ENCODE measurements at places on chromosomes 7 and 10.

- DNase-seq, result no peak
Measured at GRCh38 chr10:33453081-33454025, 118.9 kb upstream of the NRP1 start.

GRCh38 chr10:13632884-13633440 lies 46.2 kb downstream of the PRPF18 start:
- DNase-seq, result no peak

DNA sequence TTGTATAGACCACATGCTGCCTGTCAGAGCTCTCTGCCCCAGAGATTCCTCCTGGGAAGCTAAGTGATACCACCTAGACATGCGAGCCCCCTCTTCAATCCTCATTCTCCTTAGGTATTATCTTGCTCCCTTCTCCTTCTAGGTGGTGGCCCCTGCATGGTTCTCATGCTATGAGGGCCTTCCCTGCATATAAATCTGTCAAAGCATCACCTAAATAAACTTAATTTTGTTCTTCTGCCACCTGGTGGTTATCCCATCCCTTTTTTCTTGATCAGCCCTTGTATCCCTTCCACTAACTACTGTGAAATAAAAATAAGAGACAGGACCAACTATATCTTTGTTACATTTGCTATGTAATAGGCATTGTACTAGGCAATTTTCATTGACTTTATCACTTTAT lies 242.1 kb downstream of the CDC14C start:
- DNase-seq, result no peak

GRCh38 chr7:122329145-122329802 lies 24.7 kb upstream of the FEZF1 start:
- DNase-seq, result no peak

DNA sequence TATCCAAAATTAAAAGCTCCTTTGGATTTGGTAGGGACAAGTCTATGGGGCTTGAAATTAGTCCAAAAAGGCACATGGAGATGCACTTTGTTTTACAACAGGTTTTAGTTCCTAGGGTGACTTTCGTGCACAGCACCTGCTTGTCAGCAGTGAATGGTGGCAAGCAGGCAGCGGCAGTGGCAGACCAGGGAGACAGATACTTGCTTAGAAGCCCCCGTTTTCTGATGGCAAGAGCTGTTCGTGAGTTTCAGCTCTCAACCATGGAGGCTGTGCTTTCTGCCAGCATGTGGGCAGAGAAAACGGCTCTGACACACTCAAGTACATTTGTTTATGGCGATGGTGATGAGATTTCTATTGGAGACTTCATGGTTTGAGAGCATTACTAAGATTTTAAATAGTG lies 61.7 kb upstream of the SHH start:
- DNase-seq, result no peak

- no peak for DNase-seq
Measured at GRCh38 chr7:66379542-66380160, 174.5 kb downstream of the TPST1 start.

- DNase-seq, result no peak
Measured at GRCh38 chr10:102413806-102414561, 4.6 kb downstream of the PSD start.

GRCh38 chr10:5888843-5889623 lies 660 bp downstream of the ANKRD16 start:
- DNase-seq, result no peak

DNA sequence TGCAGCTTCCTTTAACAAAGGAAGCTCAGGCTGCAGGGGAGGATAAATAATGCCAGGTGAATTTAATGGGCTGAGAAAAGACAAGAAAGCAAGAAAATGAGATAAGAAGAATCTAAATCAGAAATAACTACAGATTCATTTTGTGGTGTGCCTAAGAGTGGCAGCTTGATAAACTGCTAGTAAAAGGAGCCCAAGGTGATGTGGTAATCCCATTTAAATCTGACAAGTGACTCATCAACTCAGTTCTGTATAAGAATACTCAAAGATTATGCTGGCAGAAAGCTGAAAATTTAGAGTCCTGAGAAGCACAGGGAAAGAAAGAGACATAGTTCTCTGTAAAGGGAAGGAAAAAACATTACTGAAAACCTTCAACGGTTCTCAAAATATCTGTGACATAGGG lies 109.4 kb upstream of the PDE1C start:
- no peak for DNase-seq

DNA sequence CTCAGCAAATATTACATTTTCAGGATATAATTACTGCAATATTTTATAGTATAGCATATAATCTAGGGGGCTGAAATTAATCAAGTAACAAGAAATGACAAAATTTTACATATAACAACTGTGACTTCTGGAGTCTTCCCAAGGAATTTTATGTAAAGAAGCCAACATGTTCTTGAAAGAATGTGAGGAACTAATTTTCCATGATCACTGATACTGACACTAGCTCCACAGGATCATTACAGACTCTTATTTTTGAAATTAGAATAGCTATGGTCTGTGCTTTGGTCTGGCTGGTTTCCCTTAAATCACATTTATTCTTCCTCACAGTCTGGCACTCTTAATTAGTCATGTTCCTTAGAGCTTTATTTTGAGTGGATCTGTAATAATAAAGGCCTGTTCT lies 267.7 kb upstream of the SEMA3A start:
- no peak for DNase-seq

GRCh38 chr10:79103585-79103984 lies 34.8 kb downstream of the ZMIZ1 start:
- DNase-seq, result no peak

DNA sequence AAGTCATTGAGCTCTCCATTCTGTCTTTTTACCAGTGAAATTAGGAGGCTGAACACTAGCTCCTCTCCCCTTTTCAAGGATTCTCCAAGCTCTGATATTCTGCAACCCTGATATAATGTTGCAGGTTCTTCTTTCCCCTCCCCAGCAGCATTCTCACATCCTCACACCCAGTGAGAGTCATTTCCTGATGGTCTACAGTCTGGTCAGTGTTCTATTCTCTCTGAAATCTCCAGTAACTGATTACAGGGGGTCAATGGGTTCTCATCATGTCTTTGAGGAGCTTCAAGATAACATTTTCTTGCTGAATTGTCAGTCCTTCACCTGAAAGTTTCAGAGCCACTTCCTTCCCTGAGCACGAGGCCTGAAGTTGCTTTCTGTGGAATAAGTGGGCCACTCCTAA lies 299.4 kb downstream of the PTEN start:
- DNase-seq, result no peak

DNA sequence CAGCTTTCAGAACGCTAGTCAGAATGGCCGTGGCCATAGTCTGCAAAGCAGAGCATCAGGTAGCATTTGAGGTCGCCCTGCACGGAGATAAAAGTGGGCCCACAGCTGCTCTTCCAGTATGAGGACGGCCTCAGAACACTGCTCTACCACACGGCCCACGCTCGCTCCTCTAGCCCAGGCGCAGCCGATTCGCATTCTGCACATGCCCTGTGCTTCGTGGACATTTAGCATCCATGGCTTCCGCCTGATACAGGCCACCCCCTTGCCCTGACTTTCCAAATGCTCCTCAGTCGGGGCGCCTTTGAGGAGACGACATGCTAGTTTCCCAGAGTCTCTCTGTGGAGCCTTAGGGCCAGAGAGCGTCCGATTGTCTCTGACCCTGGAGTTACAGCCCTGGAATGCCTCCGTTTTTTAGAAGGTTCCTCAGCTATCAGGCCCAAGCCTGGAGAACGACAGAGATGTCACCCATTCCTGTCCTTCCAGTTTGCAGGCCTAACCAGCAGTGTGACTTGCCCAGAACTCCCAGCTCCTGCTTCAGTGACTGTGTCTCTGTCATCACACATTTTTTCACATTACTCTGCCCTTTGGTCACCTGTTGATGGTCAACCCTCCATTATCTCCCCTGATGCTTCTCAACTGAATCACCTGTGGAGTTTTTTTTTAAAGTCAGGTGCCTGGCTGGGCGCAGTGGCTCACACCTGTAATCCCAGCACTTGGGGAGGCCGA lies 14.3 kb downstream of the STRA8 start:
- DNase-seq, result no peak

DNA sequence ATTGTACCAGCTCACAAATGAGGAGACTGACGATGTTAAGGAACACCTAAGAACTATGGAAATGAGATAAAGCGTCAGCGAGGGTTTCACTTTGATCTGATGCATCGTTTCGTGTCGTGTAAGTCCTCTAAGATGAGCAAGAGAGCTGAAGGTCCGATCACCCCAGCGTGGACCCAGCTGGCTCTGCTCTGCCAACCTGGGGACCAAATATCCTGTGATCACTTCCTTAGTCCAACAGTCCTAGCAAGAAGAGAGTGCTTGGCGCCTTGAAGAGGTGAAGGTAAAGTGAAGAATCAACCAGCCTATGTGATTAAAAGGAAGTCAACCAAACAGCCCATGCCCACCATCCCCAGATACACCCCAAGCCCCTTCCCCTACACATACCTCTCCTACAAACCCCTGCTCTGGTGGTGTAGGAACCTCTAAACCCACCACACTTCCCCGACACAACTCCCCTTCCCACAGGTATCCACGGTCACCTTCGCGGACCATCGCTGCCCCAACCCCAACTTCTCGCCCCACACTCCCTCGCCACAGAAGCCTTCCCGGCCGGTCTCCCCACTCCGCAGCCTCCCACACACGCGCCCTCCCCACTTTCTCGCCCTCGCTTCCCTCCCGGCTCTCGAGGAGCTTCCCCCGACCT lies 722 bp downstream of the UPF2 start:
- DNase-seq, result no peak

DNA sequence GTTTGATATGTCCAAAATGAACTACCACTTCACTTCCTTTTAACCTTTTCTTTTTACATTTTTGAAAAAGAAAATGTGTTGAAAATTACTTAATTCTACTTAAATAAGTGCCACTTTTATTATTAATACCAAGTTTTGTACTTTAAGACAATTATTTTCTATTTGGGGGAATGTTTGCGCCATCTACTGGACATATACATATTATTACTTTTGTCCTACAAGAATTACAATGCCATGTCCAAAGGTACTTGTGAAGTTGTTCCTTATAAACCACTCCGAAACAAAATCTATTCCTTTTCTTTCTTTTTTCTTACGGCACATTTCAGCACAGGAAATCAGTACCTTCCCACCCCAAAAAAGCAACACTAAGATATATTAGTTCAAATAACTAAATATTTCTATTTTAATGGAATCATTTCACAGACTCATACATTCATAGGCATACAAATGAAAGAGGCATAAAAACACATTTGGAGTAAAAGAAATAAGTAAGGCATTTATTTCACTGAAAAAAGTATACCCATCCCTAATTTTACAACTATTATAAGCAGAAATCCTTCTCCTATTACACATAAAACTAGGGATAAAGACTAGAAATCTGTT lies 169.9 kb downstream of the RNF133 start:
- DNase-seq, result no peak

DNA sequence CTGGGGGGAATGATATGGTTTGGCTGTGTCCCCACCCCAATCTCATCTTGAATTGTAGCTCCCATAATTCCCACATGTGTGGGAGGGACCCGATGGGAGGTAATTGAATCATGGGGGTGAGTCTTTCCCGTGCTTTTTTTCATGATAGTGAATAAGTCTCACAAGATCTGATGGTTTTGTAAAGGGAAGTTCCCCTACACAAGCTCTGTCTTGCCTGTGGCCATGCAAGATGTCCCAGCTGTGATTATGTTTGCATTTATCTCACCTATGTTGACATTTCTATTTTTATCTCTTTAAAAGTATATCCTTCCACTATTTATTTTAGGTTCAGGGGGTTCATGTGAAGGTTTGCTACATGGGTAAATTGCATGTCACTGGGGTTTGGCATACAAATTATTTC lies 323.9 kb upstream of the GLI3 start:
- no peak for DNase-seq

DNA sequence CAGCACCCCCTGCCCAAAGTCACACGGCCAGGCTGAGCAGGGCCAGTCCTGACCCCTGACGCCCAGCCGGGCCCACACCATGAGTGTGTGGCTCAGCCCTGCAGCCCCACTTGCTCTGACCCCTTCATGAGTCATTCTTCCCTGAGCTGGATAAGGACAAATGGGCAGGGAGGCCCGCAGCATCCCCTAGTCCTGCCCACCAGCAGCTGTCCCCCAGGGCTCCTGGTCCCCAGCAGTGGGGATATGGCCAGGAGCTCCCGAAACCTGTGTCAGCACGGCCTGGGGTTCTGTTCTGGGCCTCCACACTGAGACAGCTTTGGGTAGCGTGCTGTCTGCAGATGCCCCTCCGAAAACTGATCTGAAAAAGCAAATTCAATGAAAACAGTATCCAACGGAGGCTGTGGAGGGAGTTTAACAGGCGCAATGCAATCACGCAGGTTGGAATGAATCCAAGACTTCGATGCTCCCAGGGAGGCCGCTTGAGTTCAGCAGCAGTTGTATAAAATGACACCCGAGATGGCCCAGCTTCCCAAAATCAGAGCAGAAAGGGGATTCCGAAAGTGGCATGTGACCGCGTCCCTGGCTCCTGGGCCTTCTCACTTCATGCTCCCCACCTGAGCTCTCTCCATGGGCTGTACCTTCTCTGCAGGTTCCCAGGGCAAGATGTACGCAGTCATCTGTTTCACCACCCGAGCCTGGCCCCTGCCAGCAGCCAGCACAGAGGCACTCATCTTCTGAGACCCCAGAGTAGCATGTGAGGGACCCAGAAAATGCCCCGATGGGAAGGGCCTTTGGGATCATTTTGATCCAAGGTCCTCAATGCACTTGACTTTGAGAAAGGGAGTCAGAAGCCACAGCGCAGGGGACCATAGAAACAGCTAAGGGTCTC lies 214.1 kb downstream of the USP6NL start:
- no peak for DNase-seq

- no peak for DNase-seq
Measured at GRCh38 chr10:130799532-130799931, 512.0 kb downstream of the TCERG1L start.

DNA sequence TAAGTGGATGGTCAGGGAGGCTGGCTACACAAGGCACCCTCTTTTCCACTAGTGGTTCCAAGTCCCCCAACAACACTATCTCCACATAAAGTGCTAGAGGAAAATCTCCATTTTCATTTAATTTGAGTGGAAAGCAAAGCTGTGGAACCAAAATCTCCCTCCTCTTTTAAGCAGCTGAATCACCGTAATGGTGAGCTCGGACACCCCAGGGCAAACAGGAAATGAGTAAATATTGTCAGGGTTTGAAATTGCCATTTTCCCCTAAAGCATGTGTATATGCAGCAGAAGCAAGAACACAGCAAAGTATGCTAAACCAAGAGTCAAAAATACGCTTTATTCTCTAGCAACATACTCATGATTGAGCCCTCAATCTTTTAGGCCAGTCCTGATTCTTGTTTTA lies 143.7 kb downstream of the GPAM start:
- DNase-seq, result no peak

DNA sequence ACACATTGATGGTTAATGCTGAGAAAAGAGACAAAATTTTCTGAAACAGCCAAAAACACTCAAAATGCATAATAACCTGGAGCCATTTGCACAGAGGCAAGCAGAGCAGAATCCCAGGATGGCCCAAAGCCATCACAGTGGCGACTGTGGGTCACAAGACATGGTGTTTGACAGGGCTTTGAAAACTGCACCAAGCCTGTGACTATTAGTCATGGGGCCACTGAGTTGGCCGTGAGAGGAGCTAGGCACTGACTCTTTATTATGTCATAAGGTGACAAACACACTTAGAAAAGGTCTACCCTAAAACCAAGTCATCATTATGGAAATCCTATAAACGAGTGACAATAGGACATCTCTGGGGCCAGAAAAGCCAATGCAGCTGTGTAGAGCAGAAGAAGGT lies 23.9 kb downstream of the DRGX start:
- DNase-seq, result no peak

GRCh38 chr10:128907155-128907941 lies 559.7 kb upstream of the MGMT start:
- DNase-seq, result no peak
